ENCODE measurements at places on chromosomes 13 and 19. TPM values are rescaled to one million over a fixed set of nuclear protein-coding genes. Genes with fewer than 3 reads are reported as not detected.

The ZNF154 gene
- 29.8 TPM for polyA plus RNA-seq

The WDR88 gene
- polyA plus RNA-seq, result 0.83 TPM

The SMIM44 gene
- polyA plus RNA-seq, result 0.32 TPM

The OLFM4 gene
- polyA plus RNA-seq, result 0.46 TPM

The CDX2 gene
- not detected for polyA plus RNA-seq

The NAPA gene
- 160 TPM for polyA plus RNA-seq

The ZNF69 gene
- polyA plus RNA-seq, result 17.4 TPM

The ZNF506 gene
- polyA plus RNA-seq, result 31.9 TPM

The TEX26 gene
- polyA plus RNA-seq, result 2.0 TPM

The PTH2 gene
- polyA plus RNA-seq, result not detected
